ENCODE measurements at places on chromosomes 4 and X. TPM values are rescaled to one million over a fixed set of nuclear protein-coding genes. Genes with fewer than 3 reads are reported as not detected.

The GPR173 gene
- polyA plus RNA-seq: 0.24 TPM

The MAGEA9B gene
- not detected for polyA plus RNA-seq

The UBA1 gene
- 141 TPM for polyA plus RNA-seq

The PPP4R3C gene
- not detected for polyA plus RNA-seq

The TMPRSS11B gene
- not detected for polyA plus RNA-seq

DNA sequence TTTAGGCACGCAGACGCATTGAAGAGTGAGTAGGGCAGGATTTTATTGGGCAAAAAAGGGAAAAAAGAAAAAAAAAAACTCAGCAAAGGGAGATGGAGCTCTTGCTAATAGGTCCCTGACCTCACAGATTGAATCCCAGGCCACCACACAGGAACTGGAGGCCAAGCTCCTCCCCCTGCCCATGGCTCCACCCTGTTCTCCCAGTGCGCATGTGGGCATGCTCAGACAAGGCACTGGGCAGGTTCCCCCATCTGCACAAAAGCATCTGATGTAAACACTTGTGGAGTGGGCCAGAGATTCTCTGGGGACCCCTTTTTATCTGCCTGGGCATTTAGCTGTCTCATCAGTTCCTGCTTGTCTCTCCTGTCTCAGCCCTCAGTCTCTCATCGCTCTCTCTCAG is 9.5 kb downstream of the FRMD7 start:
- no peak for DNase-seq

DNA sequence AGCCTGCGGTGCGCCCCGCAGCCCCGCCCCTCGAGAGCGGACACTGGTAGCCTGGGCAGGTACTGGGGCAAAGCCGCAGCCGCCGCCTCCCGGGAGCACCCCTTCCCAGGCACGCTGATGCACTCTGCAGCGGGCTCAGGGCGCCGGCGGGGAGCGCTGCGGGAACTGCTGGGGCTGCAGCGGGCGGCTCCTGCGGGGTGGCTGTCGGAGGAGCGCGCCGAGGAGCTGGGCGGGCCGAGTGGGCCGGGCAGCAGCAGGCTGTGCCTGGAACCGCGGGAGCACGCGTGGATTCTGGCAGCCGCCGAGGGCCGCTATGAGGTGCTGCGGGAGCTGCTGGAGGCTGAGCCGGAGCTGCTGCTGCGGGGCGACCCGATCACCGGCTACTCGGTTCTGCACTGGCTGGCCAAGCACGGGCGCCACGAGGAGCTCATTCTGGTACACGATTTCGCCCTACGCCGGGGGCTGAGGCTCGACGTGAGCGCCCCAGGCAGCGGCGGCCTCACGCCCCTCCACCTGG is 401 bp downstream of the SOWAHD start:
- DNase-seq: peak; percentile 38

GRCh38 chr4:138890891-138891570 is 124.5 kb upstream of the NOCT start:
- DNase-seq: no peak

GRCh38 chr4:155745984-155746383 is 12.8 kb upstream of the GUCY1B1 start:
- DNase-seq: peak; percentile 78

DNA sequence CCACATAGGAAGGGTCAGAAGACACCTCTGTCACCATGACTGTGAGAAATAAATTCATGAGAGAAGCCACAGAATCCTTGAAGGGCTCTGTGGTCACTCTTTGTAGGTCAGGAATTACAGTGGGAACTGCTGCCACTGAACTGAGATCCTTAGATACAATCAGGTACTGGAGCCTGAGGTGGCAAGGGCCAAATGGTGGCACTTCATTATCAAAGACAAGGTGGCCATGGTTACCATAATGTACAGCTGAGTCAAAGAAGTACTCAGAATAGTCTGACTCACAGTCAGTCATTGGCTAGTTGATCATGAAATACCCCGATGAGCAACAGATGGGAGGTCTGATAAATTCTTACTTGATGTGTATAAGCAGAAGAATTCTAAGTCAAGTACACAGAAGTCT is 131.9 kb downstream of the RTL3 start:
- peak; percentile 80 for DNase-seq

DNA sequence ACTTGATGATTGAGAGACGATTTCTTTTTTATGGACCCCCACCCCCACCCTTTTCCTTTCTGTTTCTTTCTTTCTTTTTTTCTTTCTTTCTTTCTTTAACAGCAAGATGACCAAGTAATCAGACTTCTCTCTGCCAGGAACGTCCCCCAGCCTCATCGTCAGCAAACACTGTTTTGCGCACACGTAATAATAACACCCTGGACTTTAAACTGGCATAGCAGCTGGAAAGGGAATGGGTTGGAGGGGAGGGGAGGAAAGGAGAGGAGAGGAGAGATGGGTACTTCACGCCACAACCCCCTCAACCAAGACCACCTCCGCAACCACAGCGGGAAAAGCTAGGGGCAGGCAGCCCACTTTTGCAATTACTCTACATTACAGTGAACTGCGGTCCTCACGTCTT is 1.1 kb downstream of the GABRA2 start:
- DNase-seq: no peak

GRCh38 chr4:165678236-165678935 is 194.7 kb upstream of the TLL1 start:
- DNase-seq: no peak

GRCh38 chrX:31392513-31392912 is 320.7 kb upstream of the FTHL17 start:
- peak; percentile 6 for DNase-seq

GRCh38 chrX:150446995-150447394 is 83.9 kb downstream of the MAMLD1 start:
- DNase-seq: no peak

DNA sequence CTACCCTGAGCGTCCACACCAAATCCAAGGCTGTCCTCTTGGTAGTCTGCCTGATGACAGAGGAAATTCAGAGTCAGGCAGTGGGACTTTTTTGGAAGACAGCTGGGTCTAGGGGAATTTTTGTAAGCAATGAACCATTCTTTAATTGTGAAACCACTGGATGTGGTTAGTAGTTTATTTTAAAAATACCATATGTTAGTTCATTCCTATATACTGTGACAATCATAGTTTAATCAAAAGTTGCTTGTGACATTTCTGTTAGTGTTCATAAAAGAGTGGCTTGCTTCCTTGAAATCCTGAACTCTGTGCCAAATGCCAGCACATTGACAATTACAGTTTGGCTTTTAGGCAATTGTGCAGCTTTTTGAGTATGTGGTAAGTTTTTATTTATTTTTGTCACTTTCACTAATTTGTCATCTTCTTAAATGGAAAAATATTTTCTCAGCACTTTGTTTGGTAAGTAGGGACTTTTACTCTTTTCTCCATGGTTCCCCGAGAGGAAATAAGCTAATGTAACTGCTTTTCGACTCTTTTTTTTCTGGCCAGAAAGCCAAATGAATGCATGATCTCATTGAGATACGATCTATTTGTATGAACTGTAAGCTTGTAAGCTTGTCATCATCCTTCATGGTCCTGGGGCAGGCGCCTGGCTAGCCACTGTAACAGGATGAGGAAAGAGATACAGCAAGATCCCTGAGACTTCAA is 72.6 kb upstream of the SLC4A4 start:
- DNase-seq: peak; percentile 91

DNA sequence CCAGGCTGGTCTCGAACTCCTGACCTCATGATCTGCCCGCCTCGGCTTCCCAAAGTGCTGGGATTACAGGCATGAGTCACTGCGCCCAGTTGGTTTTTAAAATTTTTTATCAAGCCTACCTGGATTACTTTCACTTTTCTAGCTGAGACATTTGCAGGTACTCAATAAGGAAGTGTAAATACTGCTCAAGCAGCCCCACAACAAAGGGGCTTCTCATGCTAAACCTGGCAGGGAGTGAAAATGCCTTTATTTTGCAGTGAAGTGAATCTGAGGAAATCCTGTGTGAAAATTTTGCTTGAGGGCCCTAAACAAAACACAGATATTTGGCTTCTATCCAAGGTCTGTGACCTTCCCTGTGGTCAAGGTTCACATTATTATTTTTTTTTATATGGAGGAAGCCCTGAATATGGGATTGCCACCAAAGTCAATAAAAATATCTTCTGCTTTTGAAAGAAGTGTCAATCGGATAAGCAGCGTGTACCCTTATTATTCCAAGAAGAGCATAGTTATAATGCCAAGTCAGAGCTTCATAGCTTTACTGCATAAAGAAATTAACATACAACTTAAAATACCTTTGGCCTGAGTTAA is 481.0 kb downstream of the SH2D1A start:
- DNase-seq: no peak

DNA sequence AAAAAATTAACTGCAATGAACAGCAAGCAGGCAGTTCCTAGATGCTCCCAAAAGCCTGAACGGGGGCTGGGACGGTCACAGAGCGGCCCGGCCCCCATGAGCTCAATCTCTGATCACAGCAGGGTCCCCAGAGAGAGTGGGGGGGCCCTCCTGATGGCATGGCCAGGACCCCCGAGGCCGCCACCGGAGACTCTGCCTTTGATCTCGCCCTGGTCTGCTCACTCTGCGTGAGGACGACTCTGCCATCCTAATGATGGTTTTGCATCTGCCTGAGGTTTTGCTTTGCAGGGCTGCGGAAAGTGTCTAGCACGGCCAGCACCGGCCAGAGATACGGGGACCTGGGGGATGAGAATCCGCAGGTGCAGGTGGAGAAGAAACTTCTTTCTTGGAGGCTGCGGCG is 103.8 kb downstream of the SHOX start:
- no peak for DNase-seq

DNA sequence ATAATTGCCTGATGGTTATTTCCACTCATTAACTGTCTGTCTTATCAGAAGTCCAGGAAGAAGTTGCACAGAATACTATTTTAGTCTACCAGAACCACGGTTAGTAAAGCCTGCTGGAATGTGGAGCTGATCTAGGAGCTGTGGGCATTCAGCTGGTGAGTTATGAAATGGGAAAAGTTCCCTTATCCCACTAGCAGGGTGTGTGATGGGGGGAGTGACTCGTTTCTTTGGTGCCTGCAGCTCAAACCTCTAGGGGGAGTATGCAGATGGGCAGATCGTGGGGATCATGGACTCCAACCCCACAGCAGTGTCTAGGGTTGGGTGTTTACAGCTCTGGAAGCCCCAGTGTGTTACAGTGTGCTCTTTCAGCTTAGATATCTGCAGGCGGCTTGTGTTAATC is 305.7 kb upstream of the BOD1L1 start:
- peak; percentile 71 for DNase-seq

DNA sequence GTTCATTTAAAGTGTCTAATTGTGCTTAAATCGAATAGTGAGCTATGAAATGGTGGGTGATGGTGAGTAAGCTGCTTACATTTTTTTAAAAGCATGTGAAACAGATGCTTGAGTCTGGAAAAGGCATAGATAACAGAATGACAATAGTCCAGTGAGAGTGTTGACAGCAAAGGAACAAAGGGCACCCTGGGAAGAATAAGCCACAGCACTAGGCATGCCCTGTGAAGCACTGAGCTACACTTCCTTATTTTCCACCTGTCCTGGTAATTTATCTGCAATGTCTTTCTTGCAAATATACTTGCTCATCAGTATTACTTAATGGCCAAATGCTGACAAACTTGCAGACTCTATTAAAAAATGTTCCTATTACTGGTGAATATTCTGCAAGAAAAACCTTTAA is 168.7 kb downstream of the PRDM5 start:
- DNase-seq: no peak

GRCh38 chrX:154125391-154126040 is 18.5 kb upstream of the OPN1LW start:
- no peak for DNase-seq

GRCh38 chr4:22573198-22573597 is 57.3 kb upstream of the ADGRA3 start:
- no peak for DNase-seq

- no peak for DNase-seq
Observed at GRCh38 chr4:57184378-57185029, 74.3 kb upstream of the IGFBP7 start.
